CD4-positive, alpha-beta T cell treated with Interleukin-10 for 1 hour (primary cell): ENCODE measurements at places on chromosomes 2 and 18.

DNA sequence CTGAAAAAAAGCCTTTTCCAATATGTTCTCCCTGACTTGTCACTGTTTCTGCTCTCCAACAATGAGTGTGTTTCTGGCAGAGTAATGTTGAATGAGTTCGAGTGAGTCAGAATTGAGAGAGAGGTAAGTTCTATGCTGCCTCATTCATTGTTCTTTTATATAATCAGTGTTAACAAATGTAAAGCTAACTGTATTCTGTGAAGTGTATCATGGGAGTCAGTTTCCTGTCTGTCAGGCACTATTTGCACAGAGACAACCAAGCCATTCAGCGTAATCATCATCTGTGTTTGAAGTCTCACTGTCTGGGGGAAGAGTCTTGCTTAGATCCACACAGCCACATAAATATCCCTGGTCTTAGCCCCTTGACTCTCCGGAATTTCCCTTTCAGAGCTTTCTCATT lies 22.0 kb upstream of the UPP2 start:
- no peak for DNase-seq

DNA sequence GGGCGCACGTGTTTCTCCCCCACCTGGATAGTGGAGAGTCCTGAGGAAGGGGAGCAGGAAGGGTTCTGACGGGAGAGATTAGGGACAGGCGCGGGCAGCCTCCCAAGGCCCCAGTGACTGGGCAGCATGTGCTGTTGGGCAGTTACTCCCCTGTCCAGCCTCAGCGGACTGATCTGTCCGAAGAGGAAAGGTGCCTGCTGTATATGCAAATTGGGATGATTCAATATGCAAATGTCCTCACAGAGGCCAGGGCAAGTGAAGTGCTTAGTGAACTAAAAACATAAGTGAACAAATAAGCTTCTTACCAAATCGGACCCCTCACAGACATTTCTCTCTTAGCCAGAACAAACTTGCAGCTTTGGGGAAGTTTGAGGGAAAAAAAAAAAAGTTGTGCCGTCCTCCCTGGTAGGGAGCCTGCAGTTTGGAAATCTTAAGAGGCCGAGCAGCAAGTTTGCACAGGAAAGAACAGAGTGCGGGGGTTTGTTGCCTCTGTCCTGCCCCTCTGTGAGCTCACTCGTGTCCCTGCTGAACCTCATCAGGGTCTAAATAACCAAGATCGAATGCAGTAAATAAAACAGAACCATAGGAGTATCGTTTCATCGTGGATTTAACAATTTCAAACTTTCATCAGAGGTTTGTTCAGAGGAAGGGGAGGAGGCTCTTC lies 141.4 kb downstream of the KCTD1 start:
- DNase-seq = no peak

- no peak for DNase-seq
These were observed 80.0 kb downstream of the ETAA1 start for GRCh38 chr2:67476809-67477790.

DNA sequence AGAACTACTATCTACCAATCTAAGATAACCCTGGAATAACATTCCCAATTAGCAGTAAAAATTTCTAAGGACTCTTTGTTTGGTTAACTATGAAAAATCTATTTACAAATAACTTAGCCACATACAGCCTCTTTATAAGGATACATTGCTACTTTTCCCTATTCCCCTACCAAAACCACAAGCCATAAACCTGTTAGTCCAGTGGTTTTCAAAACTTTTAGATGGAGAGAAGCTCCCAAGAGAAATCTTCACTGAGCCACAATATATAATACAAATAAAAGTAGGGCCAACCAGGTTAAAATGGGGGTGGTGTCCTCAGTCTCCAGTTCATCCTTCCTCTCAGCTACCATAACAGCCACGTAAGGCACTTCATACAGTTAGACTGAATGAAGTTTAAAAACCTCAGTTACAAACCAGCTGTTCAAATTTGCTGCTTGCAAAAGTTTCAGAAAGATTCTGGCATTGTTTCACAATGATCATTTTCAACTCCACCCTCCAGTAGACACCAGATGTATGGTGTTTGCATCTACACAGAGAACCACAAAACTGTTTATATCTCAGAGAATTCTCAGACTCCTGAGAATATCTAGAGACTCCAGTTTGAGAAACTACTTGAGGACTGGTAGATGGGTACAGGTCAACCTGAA lies 26.0 kb downstream of the SOS1 start:
- DNase-seq = no peak

DNA sequence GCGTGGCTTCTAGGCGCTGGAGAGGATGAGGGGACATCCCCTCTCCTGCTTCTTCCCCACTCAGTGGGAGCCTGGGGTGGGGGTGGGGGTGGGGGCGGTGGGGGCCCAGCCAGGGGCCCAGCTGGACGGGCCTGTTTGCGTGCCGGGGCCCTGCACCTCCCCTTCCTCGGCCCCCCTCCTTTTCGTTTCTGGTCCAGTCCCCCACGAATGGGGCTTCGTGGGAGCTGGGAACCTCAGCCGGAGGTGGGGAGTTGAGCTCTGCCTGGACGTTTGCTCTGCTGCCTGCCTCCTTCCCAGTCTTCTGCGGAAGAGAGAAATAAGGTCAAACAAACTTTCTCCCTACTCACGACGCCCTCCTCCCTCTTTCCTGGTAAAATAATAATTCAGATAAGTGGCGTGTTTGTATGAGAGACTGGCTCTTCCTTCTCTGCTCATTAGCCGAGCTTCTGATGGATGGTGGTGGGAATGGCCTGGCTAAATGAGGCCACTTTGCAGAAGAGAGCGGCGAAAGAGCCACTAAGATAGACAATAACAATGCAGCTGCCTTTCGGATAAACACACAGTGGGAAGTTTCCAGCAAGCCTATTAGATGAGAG lies 782 bp downstream of the MTA3 start:
- no peak for DNase-seq
